ENCODE measurements at places on chromosomes 13 and 19.
A peak's percentile ranks its signal among the peaks of the same experiment; 100 is the strongest.

- no peak for DNase-seq
Measured at GRCh38 chr13:41962994-41963393, 2.1 kb upstream of the VWA8 start.

DNA sequence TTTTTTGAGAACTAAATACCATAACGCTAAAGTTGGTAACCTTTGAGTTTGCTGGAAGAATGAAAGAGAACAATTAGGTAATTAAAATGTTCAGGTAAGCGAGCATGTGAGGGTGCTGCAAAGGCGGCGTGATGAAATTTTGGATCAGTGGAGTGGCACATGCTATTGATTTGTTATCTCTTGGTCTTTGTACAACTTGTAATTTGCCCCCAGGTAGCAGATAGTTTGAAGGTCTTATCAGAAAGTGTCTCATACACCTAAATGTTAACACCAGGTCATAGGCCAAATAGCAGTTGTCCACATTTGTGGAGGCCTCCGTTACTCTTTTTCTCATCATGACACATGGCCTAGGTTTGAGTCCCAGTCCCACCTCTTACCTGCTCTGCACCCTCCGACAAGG is 14.9 kb downstream of the ARHGAP35 start:
- DNase-seq: no peak

DNA sequence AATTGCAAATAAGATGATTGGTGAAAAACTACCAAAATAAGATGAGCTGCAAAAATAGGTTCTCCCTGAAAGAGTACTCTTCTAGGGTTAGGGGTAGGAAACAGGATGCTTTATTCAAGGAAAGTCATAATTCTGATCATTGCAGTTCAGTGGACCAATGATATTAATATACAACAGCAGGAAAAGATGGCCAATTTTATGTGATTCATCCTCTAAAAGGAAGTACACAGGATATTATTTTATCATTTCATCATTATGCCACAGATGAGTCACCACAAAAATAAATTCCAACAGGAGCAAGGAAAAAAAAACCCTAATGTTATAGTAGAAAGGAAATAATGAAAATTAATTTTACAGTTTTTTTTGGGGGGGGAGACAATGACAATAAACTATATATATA is 205.0 kb downstream of the NALCN start:
- DNase-seq: no peak

- no peak for DNase-seq
Measured at GRCh38 chr19:44806291-44806690, 2.6 kb upstream of the BCAM start.

- no peak for DNase-seq
Measured at GRCh38 chr13:99657848-99658260, 156.6 kb downstream of the TM9SF2 start.

- no peak for DNase-seq
Measured at GRCh38 chr19:48794291-48794690, 16.5 kb downstream of the BCAT2 start.

GRCh38 chr13:93727211-93728141 is 500.9 kb downstream of the GPC6 start:
- DNase-seq: no peak

DNA sequence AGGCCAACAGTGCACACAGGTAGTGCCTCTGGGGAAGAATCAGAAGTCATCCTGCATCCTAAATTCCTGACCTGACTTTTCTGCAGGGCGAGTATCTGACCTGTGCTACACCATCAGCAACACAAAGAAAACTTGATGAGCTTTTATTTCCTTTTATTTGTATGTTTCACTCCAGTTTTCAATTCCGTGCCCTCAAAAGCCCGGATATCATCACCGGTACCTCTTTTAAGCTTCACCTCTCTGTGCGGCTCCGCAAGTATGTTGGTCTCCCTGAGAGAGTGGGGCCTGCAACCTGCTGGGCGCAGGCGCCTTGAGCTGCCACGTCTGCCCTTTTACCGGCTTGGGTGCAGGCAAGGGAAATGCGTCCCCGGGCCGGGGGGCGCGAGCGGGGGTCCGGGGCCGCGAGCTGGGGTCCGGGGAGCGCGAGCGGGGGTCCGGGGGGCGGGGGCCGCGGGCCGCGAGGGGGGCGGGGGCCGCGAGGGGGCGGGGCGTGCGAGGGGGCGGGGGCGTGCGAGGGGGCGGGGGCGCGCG is 4.3 kb upstream of the DUXA start:
- peak; percentile 56 for DNase-seq

DNA sequence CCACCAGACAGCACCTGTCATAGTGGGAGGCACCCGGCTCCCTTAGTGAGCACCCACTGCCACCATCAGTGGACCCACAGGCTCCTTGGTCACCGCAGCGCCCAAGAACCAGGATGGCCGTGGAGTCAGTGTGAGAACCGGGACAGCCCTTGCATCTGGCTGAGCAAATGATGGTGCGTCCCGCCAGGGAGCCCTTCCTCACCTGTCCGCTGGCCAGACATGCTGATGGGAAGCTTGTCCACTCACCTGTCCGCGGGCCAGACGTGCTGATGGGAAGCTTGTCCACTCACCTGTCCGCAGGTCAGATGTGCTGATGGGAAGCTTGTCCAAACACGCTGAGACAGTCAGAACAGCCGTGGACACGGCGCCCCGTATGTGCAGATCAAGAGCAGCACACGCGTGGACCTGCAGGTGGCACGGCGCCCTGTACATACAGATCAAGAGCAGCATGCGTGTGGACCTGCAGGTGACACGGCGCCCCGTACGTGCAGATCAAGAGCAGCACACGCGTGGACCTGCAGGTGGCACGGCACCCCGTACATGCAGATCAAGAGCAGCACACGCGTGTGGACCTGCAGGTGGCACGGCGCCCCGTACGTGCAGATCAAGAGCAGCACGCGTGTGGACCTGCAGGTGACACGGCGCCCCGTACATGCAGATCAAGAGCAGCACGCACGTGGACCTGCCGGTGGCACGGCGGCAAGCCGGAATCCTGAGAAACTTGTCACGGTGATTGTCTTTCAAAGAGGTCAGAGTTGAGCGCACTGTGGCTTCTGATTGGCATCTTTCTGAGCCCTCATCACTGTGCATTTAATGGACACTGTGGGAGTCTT is 40.7 kb upstream of the DCUN1D2 start:
- no peak for DNase-seq

- DNase-seq: peak; percentile 94
Measured at GRCh38 chr19:38263689-38264485, 486 bp upstream of the SPINT2 start.

DNA sequence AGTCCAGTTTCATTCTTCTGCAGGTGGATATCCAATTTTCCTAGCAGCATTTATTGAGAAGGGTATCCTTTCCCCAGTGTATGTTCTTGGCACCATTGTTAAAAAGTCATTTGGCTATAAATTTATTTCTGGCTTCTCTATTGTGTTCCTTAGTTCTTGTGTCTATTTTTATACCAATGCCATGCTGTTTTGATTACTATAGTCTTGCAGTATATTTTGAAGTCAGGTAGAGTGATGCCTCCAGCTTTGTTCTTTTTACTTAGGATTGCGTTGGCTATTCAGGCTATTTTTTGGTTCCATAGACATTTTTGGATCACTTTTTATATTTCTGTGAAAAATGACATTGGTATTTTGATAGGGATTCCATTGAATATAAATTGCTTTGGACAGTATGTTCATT is 71.7 kb upstream of the MLNR start:
- no peak for DNase-seq

- no peak for DNase-seq
Measured at GRCh38 chr13:63455938-63456337, 2040.3 kb upstream of the PCDH20 start.

DNA sequence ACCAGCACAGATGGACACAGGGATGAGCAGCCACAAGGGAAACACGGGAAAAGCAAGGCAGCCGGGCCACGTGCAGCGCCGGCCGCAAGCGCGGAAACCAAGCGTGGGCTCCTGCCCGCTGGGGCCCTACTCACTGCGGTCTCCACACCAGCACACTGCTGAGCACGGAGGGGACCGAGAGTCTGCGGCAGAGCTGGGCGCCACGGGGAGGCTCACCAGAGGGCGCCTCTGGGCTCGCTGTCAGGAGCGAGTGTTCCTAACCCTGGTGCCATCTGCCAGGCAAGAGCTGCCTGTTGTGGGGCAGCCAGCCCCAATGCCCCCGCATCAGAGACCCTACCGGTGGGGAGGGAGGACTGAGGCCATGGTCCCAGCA is 26.5 kb downstream of the MPND start:
- DNase-seq: peak; percentile 91

DNA sequence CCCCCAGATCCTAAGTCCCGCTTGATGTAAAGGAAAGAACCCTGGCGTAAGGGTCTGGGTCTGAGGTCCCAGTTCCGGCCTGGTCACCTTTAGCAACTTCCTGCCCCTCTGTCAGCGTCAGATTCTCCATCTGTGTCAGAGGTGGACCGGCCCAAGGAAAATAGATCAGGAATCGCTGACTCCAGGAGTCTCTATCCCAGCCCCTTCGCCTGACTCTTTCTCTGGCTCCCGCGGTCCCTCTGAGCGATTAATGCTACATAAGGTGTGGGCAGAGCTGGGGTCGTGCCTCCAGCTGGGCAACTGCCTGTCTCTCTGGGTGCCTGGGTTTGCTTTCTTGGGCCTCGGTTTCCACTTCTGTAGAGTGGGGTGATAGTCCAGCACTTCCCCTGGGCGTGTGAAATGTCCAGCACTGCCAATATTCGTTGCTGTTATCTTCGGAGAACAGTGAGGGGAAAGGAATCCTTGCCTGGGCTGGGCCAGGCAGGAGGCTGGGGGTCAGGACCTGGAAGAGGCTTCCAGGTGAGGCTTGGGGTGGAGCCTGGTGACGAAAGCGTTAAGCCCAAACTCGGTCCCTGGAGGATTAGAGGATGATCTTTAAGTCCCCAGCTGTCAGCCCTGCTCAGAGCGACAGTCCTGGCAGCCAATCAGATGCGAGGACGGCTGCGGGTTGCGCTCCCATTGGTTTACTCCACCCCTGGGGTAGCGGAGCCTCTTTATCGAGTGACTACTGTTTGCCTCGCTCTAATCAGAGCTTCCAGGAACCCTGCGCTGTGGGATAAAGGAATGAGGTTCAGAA is 767 bp downstream of the ABCA7 start:
- DNase-seq: peak; percentile 97

- DNase-seq: no peak
Measured at GRCh38 chr13:58680115-58680514, 1048.6 kb downstream of the PCDH17 start.

DNA sequence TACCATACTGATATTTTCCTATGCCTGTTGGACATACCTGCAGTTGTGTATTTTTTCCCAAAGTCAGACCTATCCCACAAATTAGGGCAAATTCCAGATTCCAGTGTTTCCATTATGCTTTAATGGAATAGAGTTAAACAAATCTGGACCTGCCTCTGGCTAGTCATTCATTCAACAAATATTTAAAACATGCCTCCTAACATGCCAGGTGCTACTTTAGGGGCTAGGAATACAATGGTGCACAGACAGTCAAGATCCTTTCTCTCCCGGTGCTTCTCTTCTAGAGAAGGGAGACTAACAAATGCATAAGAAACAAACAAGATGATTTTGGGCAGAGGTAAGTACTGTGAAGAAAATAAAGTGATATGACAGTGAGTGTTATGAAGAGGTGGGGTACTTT is 7.5 kb upstream of the WDFY2 start:
- DNase-seq: no peak

GRCh38 chr19:49151267-49152118 is 3.7 kb downstream of the HRC start:
- DNase-seq: peak; percentile 82

DNA sequence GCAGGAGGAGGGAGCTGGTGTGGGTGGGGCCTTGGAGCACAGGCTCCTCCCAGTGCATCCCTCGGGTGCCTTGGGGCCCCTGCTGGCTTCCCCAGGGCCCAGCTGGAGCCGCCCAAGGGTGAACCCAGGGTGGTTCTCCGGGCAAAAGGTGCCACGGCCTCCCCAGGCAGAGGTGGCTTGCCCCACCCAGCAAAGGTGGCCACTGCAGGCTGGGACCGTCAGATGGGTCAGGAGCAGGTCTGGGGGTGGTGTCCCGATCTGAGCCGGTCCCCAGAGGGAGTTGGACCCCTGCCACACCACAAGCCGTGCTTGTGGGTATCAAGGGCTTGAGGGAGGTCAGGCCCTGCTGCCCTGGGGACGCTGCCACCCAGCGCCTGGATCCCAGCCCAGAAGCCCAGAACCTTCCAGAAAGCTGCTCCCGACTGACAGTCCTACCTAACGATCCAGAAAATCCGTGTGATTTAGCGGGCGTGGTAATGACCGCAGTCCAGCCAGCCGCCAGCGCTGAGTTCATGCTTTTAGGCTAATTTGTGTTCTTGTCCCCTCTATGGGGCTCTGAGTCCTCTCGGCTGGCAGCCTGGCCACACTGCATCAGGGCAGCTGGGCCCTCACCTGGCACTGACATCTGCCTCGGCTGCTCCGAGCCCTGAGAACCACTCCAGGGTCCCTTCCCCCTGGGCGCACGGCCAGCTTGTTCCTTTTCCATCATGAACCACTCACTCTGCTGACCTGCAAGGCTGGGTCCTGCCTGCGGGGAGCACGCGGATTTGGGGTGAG is 5.0 kb upstream of the GRIN3B start:
- no peak for DNase-seq

GRCh38 chr19:40928850-40929249 is 46.8 kb upstream of the CYP2A7 start:
- no peak for DNase-seq

DNA sequence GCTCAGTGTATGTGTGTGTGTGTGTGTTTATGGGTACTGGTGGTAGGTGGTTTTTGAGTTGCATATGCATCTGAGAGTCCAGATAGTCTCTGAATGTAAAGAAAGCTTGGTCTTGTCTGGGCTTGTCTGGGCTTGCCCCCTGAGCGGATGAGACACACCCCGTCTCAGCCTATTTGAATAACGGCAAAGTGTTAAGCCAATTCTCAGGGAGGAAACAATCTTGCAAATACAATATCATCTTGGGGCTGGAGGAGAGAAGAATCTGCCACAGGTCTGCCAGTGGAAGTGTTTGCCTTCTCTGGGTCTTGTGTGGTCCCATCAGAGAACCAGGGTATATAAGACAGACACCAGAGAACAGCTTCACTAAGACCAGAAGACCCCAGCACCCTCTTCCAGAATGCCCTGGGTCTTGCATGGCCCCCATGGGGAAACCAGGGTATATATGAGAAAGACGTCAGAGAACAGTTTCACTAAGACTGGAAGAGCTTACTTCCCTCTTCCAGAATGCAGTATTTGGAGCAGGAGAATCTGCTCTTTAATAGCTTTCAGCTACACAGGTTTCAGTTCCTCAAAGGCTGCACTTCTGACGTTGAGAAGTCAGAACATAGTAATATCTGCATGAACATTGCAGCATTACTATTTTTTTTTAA is 13.3 kb downstream of the CD70 start:
- peak; percentile 79 for DNase-seq

DNA sequence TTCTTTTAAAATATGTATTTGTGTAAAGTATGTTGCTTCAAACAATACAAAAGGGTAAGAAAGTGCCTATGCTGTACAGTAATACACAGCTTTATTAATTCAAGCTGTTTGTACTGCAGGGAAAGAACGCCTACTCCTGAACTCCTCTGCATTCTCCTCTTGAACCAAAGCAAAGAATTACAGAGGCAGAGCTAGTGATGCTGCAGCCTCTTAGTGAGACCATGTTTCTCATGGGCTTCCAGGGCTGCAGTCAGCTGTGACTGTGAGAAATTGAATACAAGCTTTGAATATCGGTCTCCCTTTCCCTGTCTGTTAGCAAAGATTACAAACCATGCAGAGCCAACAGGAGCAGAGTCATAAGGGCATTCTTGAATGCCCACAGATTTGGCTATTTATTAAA is 248.5 kb downstream of the SLITRK1 start:
- DNase-seq: no peak

Measured in activated CD4-positive, alpha-beta T cell treated with anti-CD3 and anti-CD28 coated beads, Interleukin-2, amount 10 ng/mL, durations not matched to agents 24 days and 14 days (primary cell).